ENCODE measurements at places on chromosomes 1 and 21. TPM values are rescaled to one million over a fixed set of nuclear protein-coding genes. Genes with fewer than 3 reads are reported as not detected.

Gene TLCD4
- 0.54 TPM for total RNA-seq

Gene MYOM3
- not detected for total RNA-seq

Gene SPOCD1
- total RNA-seq, result 23.2 TPM

Gene SH2D5
- total RNA-seq, result 0.54 TPM

Gene RAP1GAP
- total RNA-seq, result 0.36 TPM

Gene DMBX1
- not detected for total RNA-seq

Gene LCE3E
- total RNA-seq, result not detected

Gene CLDN17
- total RNA-seq, result not detected

Gene SLAMF1
- 0.16 TPM for total RNA-seq

Gene VN1R5
- not detected for total RNA-seq

Gene CLIC4
- total RNA-seq, result 383 TPM

Gene OR2T29
- not detected for total RNA-seq

Gene SELL
- 0.81 TPM for total RNA-seq

Gene CLCA1
- total RNA-seq, result not detected

Gene MAP3K6
- total RNA-seq, result 33.0 TPM

All from cardiac atrium fibroblast (primary cell).